ENCODE measurements at places on chromosomes 4 and X.

DNA sequence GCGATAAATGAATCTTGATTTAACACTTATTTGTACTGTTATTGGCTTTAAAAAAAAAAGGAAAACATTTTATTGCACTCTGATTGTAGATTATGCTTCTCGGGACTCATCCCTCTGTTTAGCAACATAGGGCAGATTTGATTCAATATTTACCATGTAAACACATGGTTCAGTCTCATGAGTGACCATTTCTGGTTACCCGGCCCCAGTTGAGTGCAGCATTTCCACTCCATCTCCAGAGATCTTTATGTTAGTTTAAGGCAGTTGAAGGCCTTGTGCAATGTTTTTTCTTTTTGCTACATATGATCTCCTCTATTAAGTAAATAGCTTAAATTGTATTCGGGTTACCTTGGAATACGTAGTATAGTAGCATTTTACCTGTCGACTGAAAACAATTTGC lies 143.3 kb upstream of the RPS6KA3 start:
- DNase-seq = no peak

- no peak for DNase-seq
Measured at GRCh38 chr4:20091781-20092180, 159.9 kb upstream of the SLIT2 start.

GRCh38 chrX:149516604-149517003 lies 11.5 kb upstream of the IDS start:
- peak; percentile 63 for DNase-seq

GRCh38 chrX:122445466-122445865 lies 738.6 kb upstream of the GRIA3 start:
- DNase-seq = no peak

- no peak for DNase-seq
Measured at GRCh38 chrX:56113785-56114436, 118.2 kb upstream of the KLF8 start.

- peak; percentile 42 for DNase-seq
Measured at GRCh38 chr4:173253561-173253960, 80.6 kb downstream of the HMGB2 start.

- DNase-seq = no peak
Measured at GRCh38 chr4:28350485-28350884, 1489.8 kb downstream of the STIM2 start.

DNA sequence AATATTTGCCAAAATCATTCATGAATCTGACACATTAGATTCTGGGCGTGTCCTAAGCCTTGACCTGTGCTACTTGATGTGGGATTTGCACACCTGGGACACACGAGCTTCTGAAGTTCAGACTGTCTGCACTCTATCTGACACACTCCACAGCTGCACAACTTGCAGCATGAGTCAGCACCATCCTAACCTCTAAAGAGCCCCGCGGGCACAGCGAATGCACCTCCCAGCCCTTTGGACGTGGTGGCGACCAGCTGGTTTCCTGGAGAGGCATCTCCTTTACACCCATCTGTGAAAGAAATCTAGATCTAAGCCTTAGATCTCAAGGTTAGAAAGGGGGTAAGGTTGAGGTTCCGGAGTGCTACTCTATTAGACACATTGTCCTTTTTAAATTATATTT lies 69.2 kb downstream of the SORBS2 start:
- no peak for DNase-seq
